ENCODE measurements at places on chromosomes 5 and 9. TPM values are rescaled to one million over a fixed set of nuclear protein-coding genes. Genes with fewer than 3 reads are reported as not detected.

The PDE6A gene
- total RNA-seq: not detected

DNA sequence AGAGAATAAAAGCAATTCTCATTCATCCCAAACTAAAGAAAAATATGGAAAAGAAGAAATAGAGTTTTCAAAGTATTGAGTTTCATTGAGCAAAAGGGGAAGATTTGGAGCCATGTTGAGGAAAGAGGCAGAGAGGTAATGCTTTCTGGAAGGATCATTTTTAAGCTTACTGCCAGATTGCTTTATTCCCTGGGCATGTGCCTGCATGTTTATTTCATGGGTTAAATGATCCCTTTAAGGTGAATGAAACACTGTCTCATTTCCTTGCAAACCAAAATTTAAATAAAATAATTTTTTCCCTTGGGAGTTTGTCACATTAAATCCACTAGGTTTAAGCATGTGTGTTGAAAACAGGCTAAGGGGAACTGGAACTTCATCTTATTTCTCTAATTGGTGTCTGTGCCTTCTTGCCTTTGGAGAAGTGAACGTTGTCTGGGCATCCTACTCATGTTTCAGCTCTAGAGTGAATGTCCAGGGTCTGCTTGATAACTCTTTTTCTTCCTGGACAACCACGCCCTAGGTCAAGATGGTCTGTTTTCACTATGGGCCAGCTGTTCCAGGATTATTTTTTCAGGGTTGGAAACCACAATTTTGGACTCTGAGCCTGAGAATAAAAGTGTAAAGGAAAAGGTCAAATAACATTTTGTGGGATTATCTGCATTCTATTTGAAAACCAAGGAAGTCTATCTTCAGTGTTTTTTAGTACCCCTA, 114.1 kb upstream of the ELL2 start:
- no peak for DNase-seq

The KCTD16 gene
- 0.09 TPM for total RNA-seq

- no peak for DNase-seq
These were observed 81.8 kb upstream of the HRH2 start for GRCh38 chr5:175576096-175576495.

The INSL6 gene
- not detected for total RNA-seq

- DNase-seq: no peak
These were observed 232.3 kb upstream of the PTGER4 start for GRCh38 chr5:40447438-40447837.

The GABBR2 gene
- total RNA-seq: not detected

All from CD8-positive, alpha-beta memory T cell (primary cell).